ENCODE measurements at places on chromosomes 12 and 14. TPM values are rescaled to one million over a fixed set of nuclear protein-coding genes. Genes with fewer than 3 reads are reported as not detected.
A peak's percentile ranks its signal among the peaks of the same experiment; 100 is the strongest.

Gene NUP107
- 28.0 TPM for total RNA-seq

Gene MIP
- not detected for total RNA-seq

Gene ACOT6
- total RNA-seq: not detected

Gene BDKRB1
- total RNA-seq: 1.8 TPM

GRCh38 chr14:59787045-59787674 is 83.4 kb downstream of the RTN1 start:
- no peaks in the 10 kb centered on the region for H3K36me3 ChIP-seq
- peaks cover 23% of the 10 kb centered on the region for H3K4me1 ChIP-seq
- H3K27ac ChIP-seq: no peak overlapping the region
- H3K27me3 ChIP-seq: no peaks in the 10 kb centered on the region
- H3K4me3 ChIP-seq: no peak overlapping the region

DNA sequence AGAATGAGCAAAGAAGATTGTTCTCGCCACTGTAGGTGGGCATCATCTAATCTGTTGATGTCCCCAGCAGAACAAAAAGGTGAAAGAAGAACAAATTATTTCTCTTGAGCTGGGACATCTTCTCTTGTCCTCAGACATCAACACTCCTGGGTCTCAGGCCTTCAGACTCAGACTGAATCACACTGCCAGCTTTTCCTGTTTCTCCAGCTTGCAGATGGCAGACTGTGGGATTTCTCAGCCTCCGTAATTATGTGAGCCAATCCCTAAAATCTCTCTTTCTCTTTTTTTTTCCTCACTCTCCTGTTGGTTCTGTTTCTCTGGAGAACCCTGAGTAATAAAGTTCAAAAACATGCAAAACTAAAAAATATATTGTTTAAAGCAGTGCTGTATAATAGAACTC is 3.7 kb upstream of the TMPRSS12 start:
- H3K4me1 ChIP-seq: no peaks in the 10 kb centered on the region
- H3K27me3 ChIP-seq: no peaks in the 10 kb centered on the region
- no peak for DNase-seq
- no peaks in the 10 kb centered on the region for H3K36me3 ChIP-seq
- no peak overlapping the region for H3K27ac ChIP-seq

DNA sequence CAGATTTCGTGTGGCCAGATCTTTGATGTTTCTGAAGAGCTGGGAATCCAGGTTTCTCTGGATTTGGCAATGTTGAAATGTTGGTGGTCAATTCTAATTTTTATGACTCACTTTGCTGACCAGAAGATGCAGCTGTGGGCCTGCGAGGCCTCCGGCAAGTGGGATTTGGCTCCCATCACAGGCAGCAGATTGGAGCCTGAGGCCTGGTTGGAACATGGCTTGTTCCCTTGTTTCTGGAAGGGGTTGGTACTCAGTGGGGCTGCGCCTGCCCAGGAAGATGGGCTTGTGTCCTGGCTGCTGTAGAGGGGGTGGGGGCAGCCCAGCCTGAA is 23.1 kb downstream of the FBRSL1 start:
- H3K27ac ChIP-seq: no peak overlapping the region
- H3K27me3 ChIP-seq: no peaks in the 10 kb centered on the region
- H3K36me3 ChIP-seq: peaks cover 5% of the 10 kb centered on the region

- no peak overlapping the region for H3K27ac ChIP-seq
- DNase-seq: no peak
- H3K4me1 ChIP-seq: no peaks in the 10 kb centered on the region
- no peaks in the 10 kb centered on the region for H3K36me3 ChIP-seq
Observed at GRCh38 chr14:93173943-93174395, 10.7 kb downstream of the MOAP1 start.

DNA sequence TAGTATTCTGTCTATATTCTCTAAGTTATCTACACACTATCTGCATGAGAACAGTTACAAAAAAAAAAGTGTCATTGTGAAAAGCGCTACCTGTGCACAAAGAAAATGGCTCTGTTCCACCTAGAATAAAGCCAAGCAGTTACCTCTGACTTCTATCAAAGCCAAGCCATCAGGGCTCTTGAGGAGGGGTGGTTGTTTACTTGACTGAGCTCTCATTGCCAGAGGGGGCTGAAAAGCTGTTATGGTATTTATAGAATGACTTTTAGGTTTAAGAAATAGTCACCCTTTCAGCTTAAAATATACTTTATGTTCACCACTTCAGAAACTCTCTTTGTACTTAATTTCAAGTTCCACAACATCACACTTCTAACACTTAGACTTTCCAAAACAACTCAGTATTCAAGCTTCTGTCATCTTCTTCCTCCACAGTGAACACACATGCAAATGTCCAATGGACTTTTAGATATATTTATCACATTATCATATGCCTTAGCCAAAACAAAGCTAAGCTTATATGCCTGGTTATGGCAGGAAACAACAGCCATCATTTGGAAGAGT is 7.5 kb downstream of the ITPR2 start:
- no peaks in the 10 kb centered on the region for H3K36me3 ChIP-seq
- H3K4me1 ChIP-seq: peaks cover 11% of the 10 kb centered on the region
- no peak overlapping the region for H3K4me3 ChIP-seq
- H3K27me3 ChIP-seq: no peaks in the 10 kb centered on the region

DNA sequence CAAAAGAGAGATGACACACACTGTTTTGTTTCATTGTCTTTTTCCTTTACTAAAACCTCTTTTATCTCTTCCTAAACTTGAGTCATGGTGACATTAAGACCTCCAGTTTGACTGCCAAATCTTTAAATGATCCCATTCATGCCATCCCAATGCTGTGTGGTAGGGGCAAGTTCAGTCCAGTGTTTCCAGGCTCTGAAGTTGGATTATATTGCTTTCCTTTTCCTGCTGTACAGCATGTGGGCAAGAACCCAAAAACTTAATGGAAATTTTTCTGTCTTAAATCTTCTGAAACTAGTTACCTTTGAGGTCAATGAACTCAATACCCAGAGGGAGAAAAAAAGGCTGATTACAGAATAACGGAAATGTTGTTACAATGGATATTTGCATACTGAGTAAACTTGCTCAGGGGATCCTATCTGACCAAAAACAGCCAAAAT is 187.1 kb upstream of the FAR2 start:
- H3K4me1 ChIP-seq: peaks cover 7% of the 10 kb centered on the region
- DNase-seq: no peak
- H3K27ac ChIP-seq: no peak overlapping the region
- H3K4me3 ChIP-seq: no peak overlapping the region
- no peaks in the 10 kb centered on the region for H3K36me3 ChIP-seq

DNA sequence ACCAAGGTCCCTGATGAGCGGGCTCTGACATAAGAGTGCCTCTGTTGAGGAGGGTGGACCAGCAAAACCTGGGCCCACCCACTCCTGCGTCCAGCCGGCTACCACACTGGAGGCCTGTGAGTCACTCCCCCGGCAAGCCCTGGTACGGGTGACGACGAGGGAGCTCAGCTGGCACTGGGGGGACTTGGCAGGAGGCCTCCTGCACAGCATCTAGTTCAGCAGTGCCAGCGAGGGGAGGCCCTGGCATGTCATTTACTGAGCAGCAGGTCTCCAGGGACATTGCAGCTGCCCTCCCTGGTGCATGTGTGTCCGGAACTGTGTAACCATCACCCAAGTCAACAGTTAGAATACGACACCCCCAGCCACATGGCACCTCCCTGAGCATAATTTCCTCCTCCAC is 24.4 kb downstream of the CD9 start:
- DNase-seq: peak; percentile 68
- no peak overlapping the region for H3K4me3 ChIP-seq
- peaks cover 75% of the 10 kb centered on the region for H3K4me1 ChIP-seq
- no peaks in the 10 kb centered on the region for H3K27me3 ChIP-seq

GRCh38 chr14:64998455-64998931 is 11.8 kb downstream of the FNTB start:
- H3K27me3 ChIP-seq: no peaks in the 10 kb centered on the region
- H3K27ac ChIP-seq: no peak overlapping the region
- no peak overlapping the region for H3K4me3 ChIP-seq
- no peaks in the 10 kb centered on the region for H3K36me3 ChIP-seq
- H3K4me1 ChIP-seq: peaks cover 4% of the 10 kb centered on the region
- no peak for DNase-seq

GRCh38 chr14:106778986-106779385 is 1252.6 kb downstream of the TMEM121 start:
- no peaks in the 10 kb centered on the region for H3K36me3 ChIP-seq
- DNase-seq: no peak
- no peaks in the 10 kb centered on the region for H3K4me1 ChIP-seq
- H3K27me3 ChIP-seq: no peaks in the 10 kb centered on the region
- H3K4me3 ChIP-seq: no peak overlapping the region
- H3K27ac ChIP-seq: no peak overlapping the region
